Colonic mucosa (tissue), 4 donors: ENCODE measurements at places on chromosomes 2 and 18.

- no peak for DNase-seq
These were observed 59.9 kb upstream of the CYRIA start for GRCh38 chr2:16725549-16725948.

DNA sequence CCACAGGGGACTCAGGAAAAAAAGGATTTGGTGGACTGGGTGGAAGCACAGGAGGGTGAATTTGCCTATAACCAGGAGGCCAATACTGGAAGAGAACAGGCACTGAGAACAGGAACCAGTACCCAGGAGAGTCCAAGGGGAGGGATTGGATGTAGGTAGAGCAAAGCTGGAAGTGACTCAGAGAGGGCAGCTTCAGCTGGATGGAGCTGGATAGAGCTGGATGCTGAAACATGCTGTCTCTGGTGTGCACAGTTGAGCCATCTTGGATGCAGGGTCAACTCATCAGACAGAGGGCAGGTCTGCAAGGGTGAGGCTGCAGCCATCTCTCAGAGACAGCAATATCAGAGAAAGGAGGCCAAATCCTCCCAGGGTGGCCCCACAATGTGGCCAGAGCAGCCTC lies 134.0 kb downstream of the GALNT14 start:
- no peak for DNase-seq

DNA sequence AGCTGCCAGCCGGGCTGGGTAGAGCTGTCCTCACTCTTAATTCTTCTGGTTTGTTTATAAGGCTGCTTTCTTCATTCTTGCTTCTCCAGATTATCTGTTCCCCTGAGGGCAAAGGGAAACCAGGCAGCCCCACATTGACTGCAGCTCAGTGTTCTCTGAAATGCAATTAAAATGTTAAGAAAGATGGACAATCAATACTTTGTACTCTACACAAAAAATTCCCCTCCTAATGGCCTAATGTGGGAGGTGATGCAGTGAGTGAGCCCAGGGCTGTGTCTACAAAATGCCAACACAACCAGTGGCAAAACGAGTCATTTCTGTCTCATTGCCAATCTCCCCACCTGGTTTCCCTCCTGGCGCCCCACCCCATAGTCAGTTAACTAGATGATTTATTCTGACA lies 541.7 kb upstream of the RAB6C start:
- DNase-seq = no peak

DNA sequence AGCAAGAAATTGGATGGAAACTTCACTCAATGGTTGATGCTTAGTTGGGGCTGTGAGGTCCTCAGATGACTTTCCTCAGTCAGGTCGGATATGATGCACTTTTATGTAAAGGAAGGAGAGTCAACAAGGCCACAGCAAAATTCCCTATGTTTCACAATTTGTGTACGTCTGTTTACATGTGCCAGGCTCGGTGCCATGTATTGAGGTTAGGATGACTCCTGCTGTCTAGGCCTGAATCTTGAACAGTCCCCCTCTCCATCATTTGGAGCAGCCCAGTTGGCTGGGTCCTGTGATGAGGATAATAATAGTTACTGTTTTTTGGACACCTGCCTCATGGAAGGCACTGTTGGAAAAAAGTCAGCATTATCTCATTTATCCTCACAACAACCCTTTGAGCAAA lies 43.1 kb downstream of the VSNL1 start:
- DNase-seq = no peak

DNA sequence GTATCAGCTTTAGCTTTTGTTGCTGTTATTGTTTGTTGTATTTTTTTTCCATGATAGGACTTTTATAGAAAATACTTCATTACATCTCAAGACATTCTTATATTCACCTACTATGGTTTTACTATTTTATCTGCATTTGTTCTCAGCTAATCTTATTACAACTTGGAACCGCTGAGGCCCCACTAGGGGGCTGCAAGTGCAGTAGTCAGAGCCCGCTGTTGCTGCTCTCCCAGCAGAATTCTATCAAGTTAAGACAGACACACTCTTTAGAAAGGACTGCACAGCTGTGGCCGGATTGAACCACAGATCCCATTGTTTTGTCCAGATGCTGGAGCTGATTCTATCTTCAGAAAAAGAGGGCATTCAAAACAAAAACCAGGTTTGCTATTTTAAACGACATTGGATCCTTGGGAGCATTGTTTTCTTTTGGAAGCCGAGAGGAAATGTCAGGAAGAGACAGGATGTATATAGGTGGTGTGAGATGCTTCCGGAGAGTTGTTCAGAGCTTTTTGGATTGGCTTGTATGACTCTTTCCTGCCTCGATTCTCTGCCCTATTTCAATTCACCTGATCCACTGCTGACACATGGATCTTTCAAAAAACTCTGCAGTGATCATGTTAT lies 105.7 kb upstream of the GAREM1 start:
- no peak for DNase-seq

DNA sequence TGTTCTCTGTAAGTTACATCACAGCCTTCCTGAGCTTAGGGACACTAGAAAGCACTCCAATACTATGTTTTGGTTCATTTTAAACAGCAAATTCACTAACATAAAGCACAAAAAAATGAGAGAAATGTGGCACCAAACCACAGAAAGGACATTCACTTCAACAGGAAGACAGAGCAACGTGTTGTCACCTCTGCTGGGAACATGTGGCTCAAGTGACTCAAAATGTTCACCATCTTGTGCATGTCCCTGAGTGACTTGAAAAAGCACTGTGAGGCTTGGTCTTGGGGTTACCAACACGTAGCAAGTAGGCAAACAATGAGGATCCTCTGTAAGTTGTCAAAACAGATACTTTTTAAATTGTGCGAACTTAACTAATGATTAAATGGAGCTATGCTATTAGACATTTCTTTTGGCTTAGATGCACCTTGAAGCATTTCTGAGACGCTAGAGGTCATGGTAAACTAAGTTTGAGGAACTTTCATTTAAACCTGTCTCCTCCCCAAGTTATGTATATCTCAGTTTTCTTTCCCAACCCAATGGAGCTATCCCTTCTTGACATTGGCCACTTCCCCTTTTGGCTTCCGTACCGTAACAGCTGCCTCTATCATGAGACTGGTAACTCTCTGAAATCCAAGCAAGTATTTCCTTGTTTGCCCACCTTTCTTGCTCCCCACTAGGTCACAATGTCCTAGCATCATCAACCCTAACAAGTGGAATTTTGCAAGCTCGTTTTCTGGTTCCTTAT lies 14.0 kb upstream of the ST6GAL2 start:
- no peak for DNase-seq

DNA sequence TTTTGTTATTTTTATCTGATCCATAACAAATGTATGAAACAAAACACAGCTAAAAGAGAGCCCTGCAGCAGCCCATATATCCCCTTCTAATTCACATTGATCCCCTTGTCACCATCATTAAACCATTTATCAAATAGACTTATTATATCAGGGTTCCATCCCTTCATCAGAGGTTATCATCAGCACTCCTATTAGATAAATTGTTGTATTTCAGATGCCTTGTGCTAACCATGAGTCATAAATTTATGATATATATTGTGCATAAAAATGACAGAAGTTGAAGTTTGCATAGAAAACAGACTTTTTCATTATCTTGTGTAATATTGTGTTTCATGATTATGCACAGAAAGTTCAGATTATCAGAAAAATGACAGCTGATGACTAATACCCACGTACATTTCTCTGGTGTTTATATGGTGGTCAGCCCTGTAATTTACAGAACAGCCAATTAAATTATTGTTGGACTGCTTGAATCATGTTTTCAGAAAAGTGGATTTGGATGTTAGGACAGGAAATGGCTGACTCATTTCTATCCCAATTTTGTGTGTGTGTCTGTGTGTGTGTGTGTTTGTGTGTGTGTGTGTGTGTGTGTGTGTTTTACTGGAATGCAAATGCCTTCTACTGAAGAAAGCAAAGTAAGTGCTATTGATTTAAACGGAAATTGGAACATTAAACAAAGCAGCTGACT lies 80.9 kb downstream of the PPP1R1C start:
- DNase-seq = no peak

DNA sequence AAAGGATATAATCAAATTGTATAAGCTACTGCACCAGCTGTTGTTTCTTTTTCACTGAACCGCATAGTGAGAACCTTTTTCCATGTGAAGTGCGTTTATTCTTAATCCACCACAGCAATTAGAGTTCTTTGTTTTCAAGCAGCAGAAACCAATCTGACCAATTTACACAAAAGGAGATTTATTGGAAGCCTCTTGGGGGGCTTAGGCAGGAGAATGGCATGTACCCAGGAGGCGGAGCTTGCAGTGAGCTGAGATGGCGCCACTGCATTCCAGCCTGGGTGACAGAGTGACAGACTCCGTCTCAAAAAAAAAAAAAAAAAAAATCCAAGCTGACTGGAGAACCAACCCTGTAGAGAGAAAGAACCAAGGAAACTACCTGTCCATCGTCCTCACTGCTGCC lies 10.0 kb downstream of the ADNP2 start:
- DNase-seq = no peak

DNA sequence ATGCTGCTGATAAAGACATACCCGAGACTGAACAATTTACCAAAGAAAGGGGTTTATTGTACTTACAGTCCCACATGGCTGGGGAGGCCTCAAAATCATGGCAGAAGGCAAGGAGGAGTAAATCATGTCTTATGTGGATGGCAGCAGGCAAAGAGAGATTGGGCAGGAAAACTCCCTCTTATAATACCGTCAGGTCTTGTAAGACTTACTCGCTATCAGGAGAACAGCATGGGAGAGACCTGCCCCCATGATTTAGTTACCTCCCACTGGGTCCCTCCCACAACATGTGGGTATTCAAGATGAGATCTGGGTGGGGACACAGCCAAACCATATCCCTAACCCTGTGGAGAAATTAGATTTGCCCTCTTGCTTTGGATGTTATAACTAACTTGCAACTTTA lies 1068.0 kb upstream of the ZEB2 start:
- no peak for DNase-seq

DNA sequence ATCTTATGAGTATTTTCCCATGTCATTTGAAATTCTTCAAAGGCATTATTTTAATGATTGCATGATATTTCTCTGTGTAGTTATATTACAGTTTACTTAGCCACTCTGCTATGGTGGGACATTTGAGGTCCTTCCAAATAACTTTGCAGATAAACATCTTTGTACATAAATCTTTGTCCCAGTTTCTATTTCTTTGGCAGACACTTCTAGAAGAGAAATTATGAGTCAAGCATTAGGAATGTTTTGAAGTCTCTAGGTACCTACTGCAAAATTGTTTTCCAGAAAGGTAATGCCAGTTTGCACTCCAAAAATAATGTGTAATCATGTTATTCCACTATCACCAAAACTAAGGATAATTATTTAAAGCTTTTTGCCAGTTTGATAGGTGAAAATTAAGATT lies 149.7 kb downstream of the EN1 start:
- no peak for DNase-seq

DNA sequence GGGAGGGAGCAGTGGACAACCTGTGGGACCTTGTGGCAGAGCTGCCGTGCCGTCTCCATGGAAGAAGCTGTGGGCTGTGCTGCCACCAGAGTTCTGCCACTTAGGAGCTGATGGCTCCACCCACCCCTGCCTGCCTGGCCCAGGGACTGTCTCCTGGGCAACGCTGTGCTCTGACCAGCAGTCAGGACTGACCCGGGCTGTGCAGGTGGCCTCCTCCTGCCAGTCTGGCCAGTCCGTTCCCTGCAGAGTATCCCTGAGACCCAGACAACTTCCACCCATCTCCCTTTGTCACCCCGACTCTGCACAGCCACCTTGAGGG lies 12.8 kb downstream of the ASIC4 start:
- DNase-seq = no peak

DNA sequence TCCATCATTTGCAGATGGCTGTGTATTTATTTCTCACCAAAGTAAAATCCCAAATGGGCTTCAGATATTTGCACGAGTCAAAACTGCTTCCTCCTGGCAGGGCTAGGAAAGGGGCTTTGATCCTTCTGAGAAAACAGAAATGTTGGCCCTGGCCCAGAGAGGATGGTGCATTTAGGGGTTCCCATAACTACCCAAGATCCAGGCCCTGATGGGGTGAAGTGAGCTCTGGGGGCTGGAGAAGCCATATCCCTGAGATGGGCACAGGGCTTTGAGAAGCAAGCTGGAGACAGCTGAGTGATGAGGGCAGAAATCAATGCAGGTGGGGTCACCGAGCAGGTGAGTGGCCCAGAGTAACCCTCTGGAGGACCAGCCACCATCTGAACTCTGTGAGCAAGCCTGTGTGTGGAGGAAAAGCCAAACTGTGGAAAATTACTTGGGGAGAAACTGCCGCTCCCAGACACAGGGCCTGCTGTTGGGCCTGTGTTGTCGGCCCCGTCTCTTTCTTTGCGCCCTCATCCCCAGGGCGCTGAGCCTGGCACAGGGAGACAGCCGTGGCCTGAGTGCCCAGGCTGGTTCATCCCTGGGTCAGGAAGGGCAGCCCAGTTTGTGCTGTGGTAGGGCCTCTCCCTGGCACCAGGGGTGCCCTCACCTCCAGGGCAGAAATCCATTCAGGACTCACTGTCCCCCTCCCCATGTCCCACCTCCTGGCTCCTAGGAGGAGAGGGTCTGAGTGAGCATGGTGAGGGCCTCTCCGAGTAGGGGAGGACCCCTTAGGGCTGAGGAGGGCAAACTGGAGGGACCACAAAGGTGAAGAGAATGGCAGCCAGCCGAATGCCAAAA lies 167.8 kb upstream of the HAAO start:
- DNase-seq = no peak

- no peak for DNase-seq
These were observed 72.5 kb upstream of the HDAC4 start for GRCh38 chr2:239473211-239473805.

GRCh38 chr18:21605213-21605612 lies 4.7 kb upstream of the ESCO1 start:
- DNase-seq = no peak

- DNase-seq = no peak
These were observed 46.3 kb upstream of the TANK start for GRCh38 chr2:161113693-161114575.

DNA sequence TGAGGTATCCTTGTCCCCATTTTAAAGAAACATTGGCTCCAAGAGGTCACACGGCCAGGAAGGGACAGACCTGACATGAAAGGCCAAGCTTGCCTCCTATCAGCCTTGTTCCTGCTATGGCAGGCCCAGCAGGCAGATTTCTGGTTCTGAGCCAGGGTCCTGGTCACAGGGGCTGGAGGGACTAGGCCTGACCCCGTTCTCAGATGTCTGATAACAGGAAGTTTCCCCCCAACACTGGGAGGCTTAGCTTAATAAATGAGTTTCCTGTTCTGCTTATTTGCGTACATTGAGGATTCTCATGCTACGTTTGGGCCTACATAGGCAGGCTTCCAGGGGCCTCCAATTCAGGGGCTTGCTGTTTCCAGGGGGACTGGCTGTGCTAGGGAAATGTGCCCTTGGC lies 107.8 kb upstream of the LTBP1 start:
- no peak for DNase-seq

GRCh38 chr2:63977904-63978303 lies 41.3 kb downstream of the VPS54 start:
- DNase-seq = no peak

GRCh38 chr18:23268641-23269040 lies 133.4 kb downstream of the CABLES1 start:
- no peak for DNase-seq

DNA sequence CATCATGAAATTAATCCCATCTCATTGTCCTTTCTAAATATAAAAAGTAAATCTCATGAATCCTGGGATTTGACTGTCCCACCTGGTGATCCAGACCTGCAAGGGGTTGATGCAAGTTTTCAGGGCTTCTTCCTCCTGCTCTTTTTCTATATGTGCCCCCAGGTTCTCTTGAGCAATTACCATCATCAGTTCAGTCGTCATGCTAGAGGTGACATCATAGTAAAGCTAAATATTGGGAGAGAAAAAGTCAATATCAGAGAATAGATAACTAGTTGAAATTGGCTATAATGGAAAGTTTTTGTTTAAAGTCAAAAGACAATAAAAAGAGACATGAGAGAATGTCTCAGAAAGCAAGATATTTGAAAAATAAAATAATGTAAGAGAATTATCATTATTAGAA lies 8.3 kb downstream of the MDH1B start:
- DNase-seq = no peak

- DNase-seq = no peak
These were observed 28.2 kb downstream of the GEMIN6 start for GRCh38 chr2:38806015-38806732.
